Caco-2 (cell line): ENCODE measurements at places on chromosomes 6 and 20.

- DNase-seq = peak; percentile 41
Measured at GRCh38 chr20:54257071-54257816, 49.4 kb downstream of the PFDN4 start.

- peak; percentile 36 for DNase-seq
Measured at GRCh38 chr6:7992002-7992815, 72.0 kb downstream of the BLOC1S5 start.

- no peak for DNase-seq
Measured at GRCh38 chr6:26200918-26201721, 113.9 kb downstream of the HFE start.

- DNase-seq = no peak
Measured at GRCh38 chr6:51429017-51429712, 610.5 kb downstream of the TFAP2B start.

DNA sequence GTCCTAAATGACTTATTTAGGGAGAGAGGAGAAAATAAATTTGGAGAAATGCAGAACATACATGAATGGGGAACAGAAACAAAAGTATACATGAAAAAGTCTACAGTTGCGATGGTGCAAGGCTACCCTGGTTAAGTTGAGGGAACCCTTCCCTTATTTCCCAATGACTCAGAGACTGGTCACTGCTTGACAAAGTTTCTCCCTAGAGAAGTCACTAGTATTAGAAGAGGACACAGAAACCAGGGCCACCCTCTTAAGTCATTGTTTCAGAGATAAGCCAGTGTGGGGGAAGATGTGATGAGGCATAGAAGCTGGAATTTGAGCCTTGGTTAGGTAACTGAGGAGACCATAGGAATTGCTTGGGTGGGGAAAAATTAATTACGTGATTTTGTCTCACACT is 24.4 kb upstream of the EDN1 start:
- DNase-seq = no peak
